ENCODE measurements at places on chromosomes 11 and 22. TPM values are rescaled to one million over a fixed set of nuclear protein-coding genes. Genes with fewer than 3 reads are reported as not detected.

PRAME gene
- total RNA-seq: not detected

PYGM gene
- 3.9 TPM for total RNA-seq

OR1S1 gene
- total RNA-seq: not detected

MOV10L1 gene
- 1.1 TPM for total RNA-seq

CCDC90B gene
- total RNA-seq: 66.4 TPM

MMP27 gene
- total RNA-seq: not detected

TMEM191C gene
- 1.1 TPM for total RNA-seq

OR8D1 gene
- under 0.01 TPM for total RNA-seq

BATF2 gene
- total RNA-seq: 0.63 TPM

BTG4 gene
- total RNA-seq: not detected

CARD18 gene
- not detected for total RNA-seq

AGBL2 gene
- 3.7 TPM for total RNA-seq

SPTY2D1 gene
- 8.3 TPM for total RNA-seq

TEX54 gene
- total RNA-seq: not detected

SCARF2 gene
- total RNA-seq: 13.9 TPM

CARNS1 gene
- 0.16 TPM for total RNA-seq

RPS6KA4 gene
- 28.7 TPM for total RNA-seq

APOBEC3C gene
- 7.6 TPM for total RNA-seq

ISX gene
- total RNA-seq: not detected

INTS4 gene
- total RNA-seq: 32.1 TPM

MS4A5 gene
- not detected for total RNA-seq

VSIG2 gene
- 0.09 TPM for total RNA-seq

TMEM121B gene
- 0.09 TPM for total RNA-seq

UPK2 gene
- total RNA-seq: not detected

GLYAT gene
- not detected for total RNA-seq

MS4A2 gene
- not detected for total RNA-seq

C22orf42 gene
- not detected for total RNA-seq

ESRRA gene
- 21.6 TPM for total RNA-seq

OR2AT4 gene
- not detected for total RNA-seq

CCDC116 gene
- 0.26 TPM for total RNA-seq

KRTAP5-2 gene
- not detected for total RNA-seq

KCTD14 gene
- 0.32 TPM for total RNA-seq

PTGDR2 gene
- total RNA-seq: 1.5 TPM

APOBEC3A gene
- total RNA-seq: not detected

P2RX6 gene
- total RNA-seq: 2.6 TPM

RFPL2 gene
- total RNA-seq: not detected

OR8G1 gene
- not detected for total RNA-seq

MS4A6E gene
- not detected for total RNA-seq

MPPED2 gene
- 2.5 TPM for total RNA-seq

POU2AF1 gene
- total RNA-seq: not detected

SLC22A8 gene
- total RNA-seq: not detected

HEPN1 gene
- not detected for total RNA-seq

PRRG4 gene
- not detected for total RNA-seq

COX8A gene
- 313 TPM for total RNA-seq

NXPE1 gene
- total RNA-seq: not detected

FOLH1 gene
- not detected for total RNA-seq

MMP1 gene
- total RNA-seq: 3.1 TPM

KCNE3 gene
- 3.8 TPM for total RNA-seq

TEAD1 gene
- total RNA-seq: 48.9 TPM

Data from bronchial smooth muscle cell (primary cell).